ENCODE measurements at places on chromosomes 7 and 10.

GRCh38 chr7:3300221-3300650 is 816 bp upstream of the SDK1 start:
- DNase-seq, result no peak

GRCh38 chr10:98257961-98258360 is 10.0 kb downstream of the LOXL4 start:
- DNase-seq, result no peak

- DNase-seq, result no peak
Measured at GRCh38 chr7:16492513-16493062, 27.1 kb upstream of the SOSTDC1 start.

- DNase-seq, result no peak
Measured at GRCh38 chr7:111137296-111138192, 46.6 kb downstream of the LRRN3 start.

- DNase-seq, result no peak
Measured at GRCh38 chr10:122051609-122052385, 62.8 kb downstream of the TACC2 start.

- DNase-seq, result no peak
Measured at GRCh38 chr7:27593226-27593625, 69.5 kb downstream of the HIBADH start.

DNA sequence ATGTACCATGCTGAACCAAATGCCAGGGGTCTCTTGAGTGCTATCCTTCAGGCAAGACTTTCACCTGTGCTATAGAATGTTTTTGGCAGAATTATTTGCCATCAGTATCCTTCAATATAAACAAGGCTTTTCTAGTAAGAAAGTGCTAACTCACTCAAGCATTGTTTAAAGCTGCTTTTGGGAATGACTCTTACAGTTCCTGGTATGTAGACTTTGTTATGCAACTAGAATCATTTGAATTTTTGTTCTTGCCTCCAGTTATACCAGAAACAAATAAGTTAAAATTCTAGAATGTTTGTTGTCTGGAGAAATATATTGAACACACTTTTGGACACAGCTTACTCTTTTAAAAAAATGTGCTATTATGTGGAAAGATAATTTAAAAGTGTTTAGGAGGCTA is 39.5 kb upstream of the RTKN2 start:
- DNase-seq, result no peak

DNA sequence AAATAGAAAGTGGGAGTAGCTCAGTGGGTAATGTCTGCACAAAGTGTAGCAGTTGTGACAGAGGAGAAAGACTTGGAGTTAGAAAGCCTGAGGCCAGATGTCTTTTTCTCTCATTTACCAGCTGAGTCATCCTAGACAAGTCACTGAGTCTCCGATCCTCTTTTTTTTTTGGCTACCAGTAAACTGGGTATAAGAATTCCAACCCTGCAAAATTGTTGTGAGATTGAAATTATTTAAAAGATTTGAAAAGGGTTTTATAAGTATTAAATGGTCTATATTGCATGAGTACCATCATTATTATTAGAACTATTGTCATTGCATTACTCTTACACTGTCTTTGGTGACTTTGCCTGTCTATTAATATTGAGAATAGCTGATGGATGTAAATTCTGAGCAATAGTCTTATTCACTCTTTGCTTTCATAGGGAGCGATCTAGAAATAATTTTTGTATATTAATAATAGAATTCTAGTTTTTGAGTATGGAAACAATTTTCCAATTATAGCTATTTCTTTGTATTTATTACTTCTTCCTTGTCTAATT is 74.0 kb downstream of the ARID5B start:
- no peak for DNase-seq

DNA sequence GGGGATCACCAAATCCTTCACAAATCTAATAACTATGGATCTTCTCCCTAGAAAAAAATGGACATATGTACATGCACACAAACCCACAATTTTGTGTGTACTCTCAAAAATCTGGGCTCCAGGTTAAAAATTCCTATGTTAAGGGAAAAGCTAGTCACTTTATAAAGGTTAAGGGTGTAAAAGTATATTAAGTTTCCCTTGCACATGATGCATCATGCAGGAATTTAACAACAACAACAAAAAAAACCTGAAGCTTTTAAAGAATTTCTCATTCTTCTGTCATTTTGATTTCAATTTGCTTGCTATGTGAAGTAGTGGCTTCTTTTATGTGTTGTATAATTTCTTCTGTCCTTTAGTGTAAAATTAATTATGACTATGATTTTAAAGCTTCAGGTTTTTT is 123.7 kb downstream of the CNOT4 start:
- DNase-seq, result no peak

DNA sequence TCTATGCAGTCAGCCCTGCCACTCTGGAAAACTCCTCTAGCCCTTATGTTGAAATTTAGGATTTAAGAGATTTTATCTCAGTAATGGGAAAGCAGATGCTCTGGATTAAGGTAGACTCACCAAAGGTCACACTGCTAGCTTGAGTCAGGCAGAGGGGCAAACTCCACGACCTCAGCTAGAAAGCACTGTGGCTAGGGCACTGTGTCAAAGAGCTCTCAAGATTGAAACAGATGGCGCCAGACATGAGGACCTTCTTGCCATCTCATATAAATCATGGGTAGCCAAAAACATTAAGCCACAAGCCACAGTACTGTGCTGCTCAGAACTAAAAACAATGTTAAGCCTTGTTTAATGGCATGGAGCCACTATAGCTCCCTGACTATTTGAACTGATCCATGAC is 188.7 kb downstream of the DNAJC1 start:
- DNase-seq, result no peak

GRCh38 chr10:79047584-79047874 is 21.2 kb upstream of the ZMIZ1 start:
- no peak for DNase-seq

DNA sequence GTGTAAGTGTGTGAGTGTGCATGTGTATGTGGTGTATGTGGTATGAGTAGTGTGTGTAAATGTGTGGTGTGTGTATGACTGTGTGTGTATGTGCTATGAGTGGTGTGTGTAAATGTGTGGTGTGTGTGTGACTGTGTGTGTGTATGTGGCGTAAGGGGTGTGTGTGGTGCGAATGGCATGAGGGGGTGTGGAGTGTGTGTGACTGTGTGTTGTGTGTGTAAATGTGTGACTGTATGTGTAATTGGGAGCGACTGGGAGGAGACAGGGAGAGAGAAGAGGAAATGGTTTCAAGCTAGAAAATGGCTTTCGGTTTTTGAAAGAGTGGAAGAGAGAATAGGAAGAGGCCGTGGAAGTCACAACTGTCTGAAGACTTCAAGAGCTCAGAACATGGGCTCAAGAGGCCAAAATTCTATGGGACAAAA is 23.6 kb upstream of the GATAD1 start:
- no peak for DNase-seq

DNA sequence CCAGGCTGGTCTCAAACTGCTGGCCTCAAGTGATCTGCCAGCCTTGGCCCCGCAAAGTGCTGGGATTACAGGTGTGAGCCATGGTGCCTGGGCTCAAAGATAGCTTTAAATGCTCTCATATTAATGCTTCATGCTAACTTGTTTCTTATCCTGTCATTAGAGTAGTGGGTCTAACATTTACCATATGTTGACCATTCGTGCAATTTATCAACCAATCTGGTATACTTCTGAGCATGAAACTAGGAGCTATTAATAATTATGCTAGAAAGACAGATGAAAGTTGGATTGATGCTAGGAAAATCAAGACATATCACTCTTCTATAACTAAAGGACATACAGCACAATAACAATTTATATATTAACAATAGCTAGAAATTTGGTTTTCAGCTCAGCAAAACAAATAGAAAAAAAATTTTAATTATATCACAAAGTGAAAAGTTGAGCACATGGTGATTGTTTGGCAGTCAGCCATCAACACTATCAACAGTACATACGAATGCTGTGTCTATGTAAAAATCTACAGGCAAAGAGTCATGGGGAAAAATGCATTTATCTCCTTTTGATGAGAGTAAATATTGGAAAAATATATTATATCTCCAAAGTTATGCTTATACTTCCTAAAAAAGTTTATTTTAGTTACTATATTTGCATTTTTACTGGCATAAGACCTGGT is 112.1 kb upstream of the ABCB5 start:
- no peak for DNase-seq

DNA sequence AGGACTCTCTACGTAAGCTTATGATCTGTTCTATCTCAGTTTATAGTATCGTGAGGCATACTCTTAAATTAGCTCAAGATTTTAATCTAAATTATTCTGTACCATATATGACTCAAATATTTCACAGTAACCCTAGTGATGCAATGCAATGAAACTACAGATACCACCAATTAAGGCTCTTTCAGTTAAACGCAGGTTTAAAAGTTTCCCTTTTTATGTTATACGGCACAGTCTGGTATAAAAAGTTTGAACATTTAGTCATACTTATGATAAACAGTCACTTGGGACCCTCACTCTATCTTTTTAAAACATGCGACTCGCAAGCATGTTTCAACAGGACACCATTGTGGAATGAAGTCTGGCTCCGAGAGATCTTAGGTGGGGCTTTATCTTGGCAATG is 107.2 kb downstream of the CDK6 start:
- no peak for DNase-seq

GRCh38 chr10:79266543-79267312 is 80.5 kb upstream of the PPIF start:
- peak; percentile 40 for DNase-seq

DNA sequence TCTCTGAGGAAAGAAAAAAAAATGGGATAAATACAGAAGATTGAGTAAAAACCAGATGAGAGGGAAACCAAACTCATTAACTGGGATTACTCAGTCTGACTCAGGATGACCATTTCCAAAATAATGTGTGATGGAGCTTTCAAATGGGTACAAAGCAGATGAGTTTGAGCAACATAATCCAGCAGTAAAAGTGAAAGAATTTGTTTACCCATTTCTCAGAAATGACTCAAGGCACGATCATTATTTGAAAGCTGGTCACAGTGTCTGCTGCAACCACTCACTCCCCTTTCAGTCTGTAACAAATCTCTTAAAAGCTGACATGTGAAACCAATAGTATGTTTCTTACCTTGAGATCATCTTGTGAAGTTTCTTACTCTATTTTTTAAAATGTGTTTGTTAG is 104.7 kb upstream of the KLF14 start:
- no peak for DNase-seq

GRCh38 chr10:9238041-9238440 is 1183.6 kb downstream of the GATA3 start:
- no peak for DNase-seq

- DNase-seq, result no peak
Measured at GRCh38 chr7:116227678-116228239, 17.4 kb downstream of the TES start.

DNA sequence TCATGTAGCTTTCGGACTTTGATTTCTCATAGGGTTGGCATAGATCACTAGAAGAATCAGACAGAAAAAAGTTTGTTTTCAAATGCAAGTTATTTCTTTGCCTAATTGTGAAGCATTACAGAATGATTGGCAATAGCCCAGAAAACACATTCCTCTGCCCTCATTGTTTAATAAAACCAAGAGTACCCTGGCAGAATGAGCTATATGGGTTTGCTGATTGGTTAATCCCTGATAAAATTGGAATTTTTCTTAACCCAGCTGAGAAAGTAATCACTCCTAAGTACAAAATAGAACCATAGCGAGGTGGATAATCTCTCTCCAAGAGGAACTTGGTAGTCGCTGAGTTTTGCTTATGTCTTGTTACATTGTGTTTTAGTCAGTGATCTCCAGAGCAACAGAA is 30.9 kb upstream of the CREB5 start:
- DNase-seq, result no peak

DNA sequence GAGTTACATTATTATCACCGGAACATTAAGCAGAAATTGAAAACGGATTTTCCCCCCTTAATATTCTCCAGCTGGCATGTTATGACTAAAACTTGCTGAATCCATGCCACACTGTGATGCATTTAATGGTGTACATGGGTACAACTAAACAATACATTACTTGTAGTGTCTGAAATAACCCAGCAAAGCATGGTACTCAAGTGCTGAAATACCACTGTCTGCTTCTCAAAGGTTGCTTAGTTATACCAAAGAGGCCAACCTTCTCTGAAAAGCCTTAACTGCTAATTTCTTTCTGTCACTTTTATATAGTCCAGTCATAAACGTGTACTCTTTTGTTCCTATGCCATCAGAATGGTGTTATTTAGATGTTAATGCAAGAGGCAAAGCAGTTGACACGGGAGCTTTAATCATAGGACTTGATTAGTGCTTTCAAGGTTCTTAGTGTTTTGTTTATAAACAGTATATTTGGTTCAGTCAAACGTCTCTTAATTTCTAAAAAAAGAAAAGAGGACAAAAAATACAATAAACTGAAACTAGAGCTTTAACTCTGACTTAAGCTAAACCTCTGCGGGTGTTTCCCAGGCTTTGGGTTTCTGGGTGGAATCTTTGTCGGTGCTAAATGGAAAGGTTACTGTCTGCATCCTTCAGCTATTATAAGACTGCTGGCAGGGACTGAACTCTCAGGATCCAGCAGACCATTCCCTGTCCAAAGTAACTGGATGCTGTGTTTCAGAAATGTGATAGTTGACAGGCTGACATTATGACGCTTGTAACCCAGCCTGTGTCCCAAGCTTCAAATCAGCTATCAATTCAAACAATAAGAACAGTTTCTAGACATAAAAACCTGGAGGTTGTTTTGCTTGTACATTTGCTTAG is 202.6 kb downstream of the PPP1R3A start:
- no peak for DNase-seq

- no peak for DNase-seq
Measured at GRCh38 chr10:14565199-14565598, 209.5 kb downstream of the FAM107B start.

DNA sequence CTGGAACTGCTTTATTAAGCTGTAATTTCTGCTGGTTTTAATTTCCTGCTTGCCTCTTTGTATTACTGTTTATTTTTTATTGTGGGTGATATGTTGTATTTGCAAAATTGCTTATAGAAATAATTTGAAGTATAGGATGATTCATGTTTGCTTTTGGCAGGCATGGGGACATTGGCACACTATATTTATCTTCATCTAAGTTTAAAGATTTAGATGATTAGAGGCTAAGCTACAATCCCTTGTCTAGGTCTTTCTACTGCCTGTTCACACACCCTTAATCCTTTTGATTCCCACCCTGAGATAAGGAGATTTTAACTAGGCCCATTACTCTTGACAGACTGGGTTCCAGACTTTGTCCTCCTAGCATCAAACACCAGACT is 182.8 kb upstream of the KAT6B start:
- DNase-seq, result no peak

GRCh38 chr7:15016315-15016667 is 113.7 kb upstream of the DGKB start:
- no peak for DNase-seq

- DNase-seq, result no peak
Measured at GRCh38 chr7:30567081-30567480, 27.6 kb upstream of the GARS1 start.

DNA sequence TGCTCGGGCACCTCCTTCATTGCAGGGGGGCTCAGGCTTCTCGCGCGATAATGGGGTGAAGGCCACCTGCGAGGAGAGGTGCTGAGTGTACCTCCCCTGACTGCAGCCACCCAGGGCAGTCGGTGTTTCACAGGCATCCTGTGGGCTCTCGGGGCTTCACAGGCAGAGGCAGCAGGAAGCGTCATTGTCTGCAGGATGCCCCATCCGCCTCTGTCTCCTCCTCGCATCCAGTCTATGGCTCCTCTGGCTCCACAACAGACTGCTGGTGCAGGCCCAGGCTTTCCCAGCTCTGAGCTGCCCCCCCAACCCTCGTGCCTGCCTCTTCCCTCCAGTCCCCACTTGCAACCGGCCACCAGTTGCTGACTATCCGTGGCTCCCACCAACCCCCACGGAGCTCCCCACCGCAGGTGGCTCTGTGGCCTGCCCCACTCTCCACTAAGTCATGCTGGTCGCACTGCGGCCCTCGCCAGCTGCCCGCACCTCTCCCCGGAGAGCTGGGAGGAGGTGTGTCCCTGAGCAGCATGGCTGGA is 36.5 kb downstream of the CAMK2B start:
- DNase-seq, result no peak

- no peak for DNase-seq
Measured at GRCh38 chr7:477626-478220, 41.9 kb downstream of the PDGFA start.
